ENCODE measurements at places on chromosomes 11 and 22. TPM values are rescaled to one million over a fixed set of nuclear protein-coding genes. Genes with fewer than 3 reads are reported as not detected.

DNA sequence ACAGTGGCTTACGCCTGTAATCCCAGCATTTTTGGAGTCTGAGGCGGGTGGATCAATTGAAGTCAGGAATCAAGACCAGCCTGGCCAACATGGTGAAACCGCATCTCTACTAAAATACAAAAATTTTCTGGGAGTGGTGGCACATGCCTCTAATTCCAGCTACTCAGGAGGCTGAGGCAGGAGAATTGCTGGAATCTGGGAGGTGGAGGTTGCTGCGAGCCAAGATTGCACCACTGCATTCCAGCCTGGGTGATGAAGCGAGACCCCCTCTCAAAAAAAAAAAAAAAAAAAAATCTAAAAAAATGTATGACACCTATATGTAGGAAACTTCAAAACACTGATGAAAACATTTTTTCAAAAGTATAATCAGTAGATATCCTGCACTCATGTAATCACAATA lies 242.7 kb upstream of the CHORDC1 start:
- no peak for DNase-seq

- DNase-seq: no peak
These were observed 8.4 kb downstream of the RHBDD3 start for GRCh38 chr22:29259253-29259899.

Gene FADD
- 9.9 TPM for polyA plus RNA-seq

DNA sequence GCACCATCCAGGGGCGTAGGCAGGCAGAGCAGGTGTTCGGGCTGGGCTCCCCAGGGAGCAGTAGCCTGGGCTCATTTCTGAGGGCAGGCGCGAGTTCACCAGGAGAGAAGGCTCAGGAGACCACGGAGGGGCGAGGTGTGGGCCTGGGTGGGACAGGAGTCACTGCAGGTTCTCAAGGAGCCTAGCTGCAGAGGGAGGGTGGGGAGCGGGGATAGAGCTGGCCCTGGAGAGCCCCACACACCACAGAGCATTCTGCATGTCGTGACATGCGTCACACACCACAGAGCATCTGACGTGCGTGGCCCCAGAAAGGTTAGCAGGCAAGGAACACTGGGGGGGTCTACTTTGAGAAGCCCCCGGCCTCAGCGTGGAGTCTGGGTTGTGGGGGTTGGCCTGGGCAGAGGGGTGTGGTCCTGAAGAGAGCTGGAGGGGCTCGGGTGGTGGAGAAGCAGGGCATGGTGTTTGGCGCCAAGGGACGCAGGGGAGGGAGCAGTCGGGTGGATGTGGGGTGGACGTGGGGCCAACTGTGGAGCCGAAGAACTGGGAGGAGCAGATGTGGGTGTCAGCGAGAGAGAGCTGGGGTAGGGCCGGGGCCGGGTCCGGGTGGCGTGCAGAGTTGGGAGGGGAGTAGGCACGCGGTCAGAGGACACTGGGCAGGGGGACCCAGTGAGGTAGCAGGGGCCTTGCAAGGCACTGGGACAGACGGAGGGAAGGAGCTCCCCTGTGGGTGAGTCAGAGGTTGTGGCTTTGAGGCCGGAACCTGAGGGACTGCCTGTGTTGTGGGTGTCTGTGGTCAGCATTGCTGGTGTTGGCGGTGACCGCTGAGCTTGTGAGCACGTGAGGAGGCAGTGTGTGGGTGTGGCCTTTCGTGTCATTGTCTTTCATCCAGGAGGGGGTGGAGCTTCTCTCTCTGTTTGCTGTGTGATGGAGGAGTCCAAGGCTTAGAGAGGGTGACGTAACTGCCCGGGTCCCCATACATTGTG lies 25.5 kb downstream of the CTTN start:
- no peak for DNase-seq

GRCh38 chr11:79400717-79401330 lies 40.0 kb downstream of the TENM4 start:
- no peak for DNase-seq

GRCh38 chr11:119006656-119007055 lies 8.7 kb downstream of the CENATAC start:
- DNase-seq: no peak

DNA sequence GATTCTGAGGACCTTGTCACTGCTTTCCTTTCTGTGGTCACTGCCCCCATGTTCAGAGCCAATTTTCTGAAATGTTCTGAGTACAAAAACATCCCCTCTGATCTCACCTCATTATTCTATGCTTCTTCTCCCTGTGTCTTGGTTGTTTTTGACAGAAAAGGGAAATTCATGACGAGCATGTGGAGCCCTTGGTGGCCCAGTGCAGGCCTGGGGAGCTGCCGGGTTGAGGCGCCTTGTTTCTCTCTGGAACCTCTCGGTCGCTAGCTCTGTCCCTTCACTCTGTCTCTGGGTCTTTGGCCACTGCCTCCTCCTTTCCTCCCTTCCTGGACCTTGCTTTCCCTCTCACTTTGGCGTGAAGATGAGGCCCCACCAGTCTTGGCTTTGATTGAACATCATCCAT lies 63.0 kb upstream of the THY1 start:
- no peak for DNase-seq

DNA sequence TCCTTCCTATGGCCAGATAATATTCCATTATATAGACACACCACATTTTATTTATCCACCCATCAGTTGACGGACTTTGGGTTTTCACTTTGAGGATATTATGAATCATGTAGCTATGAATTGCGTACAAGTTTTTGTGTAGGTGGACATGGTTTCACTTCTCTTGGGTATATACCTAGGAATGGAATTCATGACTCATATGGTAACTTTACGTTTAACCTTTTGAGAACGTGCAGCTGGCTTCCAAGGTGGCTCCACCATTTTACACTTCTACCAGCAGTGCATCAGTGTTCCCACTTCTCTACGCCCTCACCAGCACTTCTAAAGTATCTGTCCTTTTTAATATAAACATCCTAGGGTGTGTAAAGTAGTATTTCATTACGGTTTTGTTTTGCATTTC lies 112.0 kb downstream of the PLEKHA7 start:
- no peak for DNase-seq

Gene LRRC32
- 32.8 TPM for polyA plus RNA-seq

GRCh38 chr22:25497181-25497641 lies 67.3 kb upstream of the GRK3 start:
- DNase-seq: no peak

- DNase-seq: no peak
These were observed 41.9 kb downstream of the TOLLIP start for GRCh38 chr11:1267441-1268100.

GRCh38 chr22:42367980-42368378 lies 64.2 kb downstream of the NFAM1 start:
- no peak for DNase-seq

GRCh38 chr11:1457326-1457680 lies 29.3 kb downstream of the MOB2 start:
- DNase-seq: no peak

DNA sequence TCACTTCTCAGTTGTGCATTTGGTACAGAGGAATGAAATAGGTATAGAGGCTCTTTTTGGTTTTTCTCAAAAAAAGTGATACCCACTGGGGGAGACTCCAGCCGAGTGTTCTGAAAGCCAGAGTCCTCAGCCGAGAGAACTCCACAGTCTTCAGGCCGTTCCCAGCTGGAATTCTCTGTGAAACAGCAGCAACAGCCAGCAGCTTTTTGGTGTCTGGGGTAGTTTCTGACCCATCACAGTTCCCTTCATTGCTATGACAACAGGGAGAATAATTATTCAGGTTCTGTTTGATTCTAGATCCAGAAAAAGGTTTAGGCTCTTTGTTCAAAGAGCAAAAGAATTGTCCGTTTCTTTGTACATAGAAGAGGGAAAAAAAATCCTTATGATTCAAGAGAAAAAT lies 84.6 kb downstream of the C22orf31 start:
- DNase-seq: no peak

Gene APOL5
- 2.0 TPM for polyA plus RNA-seq

DNA sequence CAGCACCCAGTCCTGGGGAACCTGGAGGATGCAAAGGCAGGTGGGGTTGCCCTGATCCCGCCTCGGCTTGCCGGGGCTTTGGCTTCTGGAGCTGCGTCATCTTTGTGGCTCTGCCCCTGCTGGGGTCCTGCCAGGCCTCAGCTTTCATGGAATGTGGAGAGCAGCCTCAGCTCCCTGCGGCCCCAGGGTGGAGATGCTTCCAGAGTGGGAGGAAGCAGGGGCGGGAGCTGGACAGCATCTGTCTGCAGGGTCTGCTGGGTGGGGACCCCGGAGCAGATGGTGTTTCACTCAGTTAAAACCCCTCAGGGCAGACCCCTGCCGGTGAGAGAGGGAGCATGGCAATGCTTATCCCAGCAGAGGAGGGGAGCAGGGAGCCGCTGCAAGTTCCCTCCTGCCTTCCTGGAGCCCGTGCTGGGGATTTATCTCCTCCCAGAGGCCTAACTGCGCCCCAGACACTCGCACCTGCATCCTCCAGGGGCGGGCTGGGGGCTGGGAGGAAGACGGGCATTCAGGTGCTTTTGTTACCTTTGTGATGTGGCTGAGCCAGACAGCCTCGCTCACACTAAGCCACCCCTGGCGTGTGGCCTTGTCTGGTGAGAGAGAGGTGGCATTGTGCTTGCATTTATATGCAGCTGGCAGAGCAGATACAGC lies 15.7 kb downstream of the GRIK4 start:
- peak; percentile 57 for DNase-seq

DNA sequence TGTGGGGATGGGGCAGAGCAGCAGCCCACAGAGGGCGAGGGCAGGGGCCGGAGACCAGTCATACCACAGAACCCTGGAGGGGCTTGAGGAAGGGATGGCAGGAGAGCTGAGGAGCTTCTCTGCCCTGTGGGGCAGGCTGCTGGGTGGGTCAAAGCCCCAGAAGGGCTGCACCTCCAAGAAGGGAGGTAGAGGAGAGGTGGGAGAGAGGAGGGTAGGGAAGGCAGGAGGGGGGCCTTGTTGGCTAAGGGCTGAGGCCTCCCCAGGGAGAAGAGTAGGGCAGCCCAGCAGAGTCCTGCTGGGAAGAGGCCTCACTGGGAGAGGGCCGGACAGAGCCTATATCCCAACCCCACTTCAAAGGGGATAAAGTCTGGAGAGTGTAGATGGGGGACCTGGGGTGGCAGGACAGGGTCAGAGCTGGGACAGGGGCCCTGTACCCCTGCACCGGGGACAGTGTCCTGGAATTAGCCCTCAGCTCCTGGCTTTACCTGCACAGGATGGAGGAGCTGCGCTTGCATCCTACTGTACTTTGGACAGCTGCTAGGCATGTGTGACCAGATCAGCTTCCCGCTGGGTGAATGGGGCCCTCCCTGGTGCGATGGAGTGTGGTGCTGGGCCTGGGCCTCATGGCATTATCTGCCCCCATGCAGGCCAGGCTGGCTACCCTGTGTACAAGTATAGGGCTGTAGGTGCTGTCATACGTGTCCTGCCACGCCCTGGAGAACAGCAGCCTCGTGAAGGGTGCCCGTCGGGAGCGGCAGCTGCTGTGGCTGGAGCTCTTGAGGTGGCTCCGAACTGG lies 7.3 kb downstream of the DGCR6L start:
- DNase-seq: no peak

Gene PGA5
- polyA plus RNA-seq: 1.1 TPM

Gene RBX1
- 59.5 TPM for polyA plus RNA-seq

Gene C11orf91
- polyA plus RNA-seq: not detected

Gene MMP13
- polyA plus RNA-seq: not detected

Gene IL10RA
- 6.3 TPM for polyA plus RNA-seq

GRCh38 chr22:50376085-50376651 lies 33.0 kb downstream of the PPP6R2 start:
- no peak for DNase-seq

DNA sequence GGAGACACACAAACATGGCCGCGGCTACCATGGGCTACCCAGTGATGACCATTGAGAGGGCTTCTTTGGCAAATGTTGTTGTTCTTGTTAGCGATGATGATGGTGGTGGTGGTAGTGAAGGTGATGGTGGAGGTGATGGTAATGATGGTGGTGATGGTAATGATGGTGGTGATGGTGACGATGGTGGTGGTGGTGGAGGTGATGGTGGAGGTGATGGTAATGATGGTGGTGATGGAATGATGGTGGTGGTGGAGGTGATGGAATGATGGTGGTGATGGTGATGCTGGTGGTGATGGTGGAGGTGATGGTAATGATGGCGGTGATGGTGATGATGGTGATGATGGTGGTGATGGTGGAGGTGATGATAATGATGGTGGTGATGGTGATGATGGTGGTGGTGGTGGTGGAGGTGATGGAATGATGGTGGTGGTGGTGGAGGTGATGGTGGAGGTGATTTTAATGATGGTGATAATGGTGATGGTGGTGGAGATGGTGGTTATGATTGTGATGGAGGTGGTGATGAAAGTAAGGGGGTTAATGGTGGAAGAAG lies 16.3 kb upstream of the WNT7B start:
- no peak for DNase-seq

Gene TRMU
- polyA plus RNA-seq: 30.1 TPM

DNA sequence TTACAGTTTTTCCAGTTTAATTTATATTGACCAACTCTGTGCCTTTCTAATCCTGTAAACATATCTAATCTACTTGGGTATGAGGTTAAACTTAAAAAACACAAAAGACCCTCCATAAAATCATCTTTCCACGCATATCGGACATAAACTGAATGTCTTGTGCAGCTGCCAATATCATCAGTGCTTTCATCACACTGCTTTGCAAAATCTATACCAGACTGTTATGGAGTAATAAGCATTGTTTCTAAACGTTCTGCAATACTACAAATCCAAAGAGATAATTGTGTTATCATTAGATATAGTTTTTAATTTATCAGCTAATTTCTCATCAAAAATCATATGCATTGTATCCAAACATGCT lies 36.1 kb upstream of the AMPD3 start:
- DNase-seq: no peak

Gene OR5A1
- not detected for polyA plus RNA-seq

DNA sequence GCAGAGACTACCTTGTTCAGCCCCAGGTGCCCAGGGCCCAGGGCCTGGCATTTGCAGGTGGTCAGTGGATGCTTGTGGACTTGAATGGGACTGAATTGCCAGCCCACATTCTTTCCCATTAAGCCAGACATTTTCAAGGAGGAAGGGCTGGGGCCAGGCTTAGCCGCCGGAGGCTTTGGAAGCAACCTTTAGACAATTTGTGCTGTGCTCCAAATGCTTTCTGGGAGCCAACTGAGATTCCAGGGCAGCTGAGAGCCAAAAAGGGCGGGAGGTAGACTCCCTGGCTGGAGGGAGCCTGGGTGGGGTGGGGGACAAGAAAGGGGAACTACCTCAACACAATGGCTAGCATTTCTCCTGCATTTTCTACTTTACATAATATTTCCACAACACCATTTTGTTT lies 54.8 kb upstream of the TIMP3 start:
- DNase-seq: no peak

GRCh38 chr22:36480941-36481392 lies 473 bp downstream of the TXN2 start:
- no peak for DNase-seq

Gene GAS2
- polyA plus RNA-seq: 6.0 TPM

GRCh38 chr11:1055990-1056771 lies 18.5 kb upstream of the MUC2 start:
- DNase-seq: no peak

Gene LUZP2
- polyA plus RNA-seq: 0.71 TPM

Gene APOA5
- polyA plus RNA-seq: not detected

GRCh38 chr22:27139935-27140511 lies 482.6 kb downstream of the MIAT start:
- no peak for DNase-seq

DNA sequence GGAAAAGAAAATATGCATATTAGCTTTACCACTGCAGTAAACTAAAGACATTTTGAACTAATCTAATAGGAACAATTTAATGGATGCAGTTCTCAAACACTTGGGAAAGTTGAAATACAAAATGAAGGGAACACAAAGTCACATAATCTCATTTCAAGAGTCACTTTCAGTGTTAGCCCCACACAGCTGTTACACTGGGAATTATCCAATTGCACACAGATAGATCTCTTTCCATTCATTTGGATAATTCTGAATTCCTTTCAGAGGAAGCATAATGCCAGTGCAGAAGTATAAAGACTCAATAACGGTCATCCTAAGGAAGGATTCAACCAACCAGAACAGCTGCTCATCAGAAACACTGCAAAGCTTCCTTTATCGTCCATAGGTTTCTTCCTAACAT lies 173.3 kb downstream of the GRIA4 start:
- DNase-seq: no peak

Measured in hindlimb muscle (tissue), 1 donor.